Lower leg skin (tissue), 4 donors: ENCODE measurements at places on chromosomes 7 and 10. TPM values are rescaled to one million over a fixed set of nuclear protein-coding genes. Genes with fewer than 3 reads are reported as not detected.

Gene OPN1SW
- total RNA-seq: not detected

Gene ZNF248
- total RNA-seq: 7.1 TPM

Gene SEMA3E
- 4.0 TPM for total RNA-seq

Gene SPDYE9
- total RNA-seq: not detected

Gene MET
- total RNA-seq: 28.2 TPM

Gene BCL7B
- 66.2 TPM for total RNA-seq

DNA sequence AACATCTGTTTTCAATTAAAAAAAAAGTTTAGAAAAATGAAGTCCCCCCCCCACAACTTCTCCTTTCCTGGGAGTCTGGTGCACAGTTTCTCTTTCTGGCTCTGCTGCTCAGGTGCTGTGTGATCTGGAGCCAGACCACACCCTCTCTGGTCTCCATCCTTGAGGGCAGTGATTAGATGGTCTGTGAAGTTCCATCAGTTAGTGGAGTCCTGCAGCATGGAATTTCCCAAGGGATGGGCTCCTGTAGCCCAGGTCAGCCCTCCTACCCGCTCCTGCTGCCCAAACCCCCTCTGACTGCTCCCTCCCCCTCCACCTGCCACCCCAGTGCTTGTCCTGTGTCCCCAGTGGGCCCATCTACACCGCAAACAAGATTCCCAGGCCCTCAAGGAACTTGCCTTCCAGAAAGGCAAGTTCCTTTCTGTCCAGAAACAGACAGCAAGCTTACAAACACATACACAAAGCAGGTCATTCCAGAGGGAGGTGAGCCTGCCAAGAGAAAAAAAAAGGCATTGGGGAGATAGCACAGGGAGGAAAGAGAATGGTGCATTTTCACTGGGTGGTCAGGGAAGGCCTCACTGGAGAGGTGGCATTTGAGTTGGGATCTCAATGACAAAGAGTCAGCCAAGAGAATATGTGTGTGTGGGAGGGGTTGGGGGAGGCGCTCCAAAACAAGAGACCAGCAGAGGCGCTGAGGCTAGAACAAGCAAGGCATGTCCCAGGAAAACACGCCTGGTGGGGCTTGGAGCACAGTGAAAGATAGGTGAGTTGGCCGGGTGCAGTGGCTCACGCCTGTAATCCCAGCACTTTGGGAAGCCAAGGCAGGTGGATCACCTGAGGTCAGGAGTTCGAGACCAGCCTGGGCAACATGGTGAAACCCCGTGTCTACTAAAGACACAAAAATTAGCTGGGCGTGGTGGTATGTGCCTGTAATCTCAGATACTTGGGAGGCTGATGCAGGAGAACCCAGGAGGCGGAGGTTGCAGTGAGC lies 49.5 kb upstream of the SLC29A3 start:
- DNase-seq: no peak

- DNase-seq: no peak
These were observed 119.3 kb upstream of the PRKCQ start for GRCh38 chr10:6699336-6699735.

DNA sequence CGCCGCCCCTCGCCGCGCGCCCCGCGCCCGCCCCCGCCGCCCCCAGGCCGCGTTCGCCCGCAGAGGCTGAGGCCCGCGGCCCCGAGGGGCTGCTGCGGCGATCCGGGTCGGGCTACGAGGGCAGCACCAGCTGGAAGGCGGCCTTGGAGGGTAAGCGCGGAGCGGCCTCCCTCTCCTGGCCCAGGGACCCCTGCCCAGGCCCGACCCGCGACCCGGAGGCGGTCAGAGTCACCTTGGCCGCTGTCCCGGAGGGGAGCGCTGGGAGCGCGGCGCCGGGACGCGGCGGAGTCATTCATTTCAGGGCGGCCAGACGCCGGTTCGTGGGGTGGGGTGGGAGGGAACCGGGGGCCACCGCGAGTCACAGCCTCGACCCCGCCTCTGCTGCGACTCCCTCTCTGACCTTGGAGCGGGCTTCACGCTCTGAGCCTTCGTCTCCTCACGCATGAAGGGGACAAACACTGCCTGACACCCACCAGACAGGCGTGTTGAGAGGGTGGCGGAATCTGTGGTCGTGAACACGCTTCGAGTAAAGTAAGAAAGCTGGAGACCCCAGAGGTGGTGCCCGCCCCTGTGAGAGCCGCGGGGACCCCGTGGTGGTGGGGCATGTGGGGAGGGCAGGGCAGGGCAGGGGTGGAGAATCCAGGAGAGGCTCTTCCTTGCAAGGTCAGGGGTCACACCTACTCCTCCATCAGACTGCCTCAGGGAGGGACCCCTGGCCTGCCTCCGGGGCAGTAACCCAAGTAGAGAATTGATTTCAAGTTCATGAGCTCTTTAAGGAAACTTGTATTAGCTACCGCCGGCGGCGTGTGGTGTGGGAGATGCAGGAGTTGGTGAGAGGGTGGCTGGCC lies 707 bp downstream of the CLEC2L start:
- no peak for DNase-seq

DNA sequence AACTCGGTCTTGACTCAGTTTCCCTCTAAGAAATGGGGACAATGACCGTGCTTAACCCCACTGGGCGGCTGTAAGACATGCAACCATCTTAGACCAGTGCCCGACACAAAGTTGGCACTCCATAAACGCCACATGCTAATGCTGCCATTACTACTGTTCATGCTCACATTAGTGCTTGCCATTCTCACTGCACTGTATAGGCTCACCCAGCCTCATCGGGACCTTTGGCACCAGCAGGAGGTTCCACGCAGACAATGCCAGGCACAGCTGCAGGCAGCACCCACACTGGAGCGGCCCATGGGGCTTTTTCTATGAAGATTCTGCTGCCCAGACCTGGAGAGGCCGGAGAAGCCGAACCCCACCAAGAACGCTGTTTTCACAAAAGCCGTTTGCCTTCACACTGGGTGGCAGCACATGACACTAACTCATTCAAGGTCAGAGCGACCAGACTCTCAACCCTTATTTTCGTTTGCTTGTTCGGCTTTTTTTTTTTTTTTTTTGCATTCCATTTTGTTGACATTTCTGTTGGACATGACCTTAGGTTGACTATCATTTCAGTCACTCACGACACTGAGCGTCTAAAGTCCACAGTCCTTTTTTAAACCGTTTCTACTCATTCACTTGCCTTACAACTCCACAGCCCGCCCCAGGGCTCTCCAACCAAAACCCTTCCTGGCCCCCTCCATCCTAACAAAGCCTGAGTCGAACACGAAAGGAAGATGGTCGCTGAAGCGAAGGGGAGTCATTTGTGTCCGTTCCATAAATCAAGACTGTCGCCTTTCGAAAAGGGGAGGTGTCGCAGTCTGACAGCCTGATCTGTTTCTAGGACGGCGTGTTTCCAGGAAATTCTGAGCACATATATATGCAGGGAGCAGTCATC lies 124.4 kb upstream of the RNF32 start:
- no peak for DNase-seq

- no peak for DNase-seq
These were observed 29.4 kb downstream of the NUDT1 start for GRCh38 chr7:2271273-2272026.

DNA sequence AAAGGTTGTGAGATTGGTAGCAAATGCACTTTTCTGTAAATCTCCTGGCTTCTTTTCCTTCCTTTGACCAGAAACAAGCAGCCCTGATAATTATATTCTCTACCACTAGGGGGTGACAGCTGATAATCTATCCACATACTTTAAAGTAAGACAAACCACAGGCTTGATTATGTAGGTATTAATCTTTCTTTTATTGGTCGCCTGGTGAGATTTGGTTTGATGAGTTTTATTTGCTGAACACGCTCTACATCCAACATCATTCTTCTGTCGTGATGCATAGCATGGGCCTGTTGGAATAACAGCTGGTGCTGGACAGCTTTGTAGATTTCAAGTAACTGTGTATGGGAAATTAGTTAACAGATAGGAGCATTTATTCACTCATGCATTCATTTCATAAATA lies 63.5 kb downstream of the ZNF365 start:
- DNase-seq: no peak

GRCh38 chr10:48938990-48939536 lies 577 bp downstream of the LRRC18 start:
- no peak for DNase-seq

DNA sequence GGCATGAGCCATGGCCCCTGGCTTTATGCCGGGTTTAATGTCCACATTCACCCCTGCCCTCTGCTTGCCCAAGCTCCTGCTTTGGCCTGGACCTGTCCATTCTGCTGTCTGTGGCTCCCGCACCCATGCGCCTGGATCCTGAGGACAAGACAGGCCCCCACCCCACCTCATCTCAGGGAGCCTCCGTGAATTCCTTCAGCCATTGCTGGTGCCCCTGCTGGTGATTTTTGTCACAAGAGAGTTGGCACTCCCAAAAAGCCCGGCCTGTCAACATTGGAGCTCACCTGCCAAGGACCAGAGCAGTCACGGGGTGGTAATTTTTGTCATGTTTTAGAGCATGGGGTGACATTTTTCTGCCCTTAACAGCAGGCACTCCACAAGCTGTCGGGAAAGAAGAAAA lies 127.5 kb upstream of the PLXNA4 start:
- DNase-seq: no peak

- DNase-seq: peak; percentile 39
These were observed 3.4 kb downstream of the AOC1 start for GRCh38 chr7:150855476-150856302.

- no peak for DNase-seq
These were observed 827 bp upstream of the FASTK start for GRCh38 chr7:151081170-151082101.

DNA sequence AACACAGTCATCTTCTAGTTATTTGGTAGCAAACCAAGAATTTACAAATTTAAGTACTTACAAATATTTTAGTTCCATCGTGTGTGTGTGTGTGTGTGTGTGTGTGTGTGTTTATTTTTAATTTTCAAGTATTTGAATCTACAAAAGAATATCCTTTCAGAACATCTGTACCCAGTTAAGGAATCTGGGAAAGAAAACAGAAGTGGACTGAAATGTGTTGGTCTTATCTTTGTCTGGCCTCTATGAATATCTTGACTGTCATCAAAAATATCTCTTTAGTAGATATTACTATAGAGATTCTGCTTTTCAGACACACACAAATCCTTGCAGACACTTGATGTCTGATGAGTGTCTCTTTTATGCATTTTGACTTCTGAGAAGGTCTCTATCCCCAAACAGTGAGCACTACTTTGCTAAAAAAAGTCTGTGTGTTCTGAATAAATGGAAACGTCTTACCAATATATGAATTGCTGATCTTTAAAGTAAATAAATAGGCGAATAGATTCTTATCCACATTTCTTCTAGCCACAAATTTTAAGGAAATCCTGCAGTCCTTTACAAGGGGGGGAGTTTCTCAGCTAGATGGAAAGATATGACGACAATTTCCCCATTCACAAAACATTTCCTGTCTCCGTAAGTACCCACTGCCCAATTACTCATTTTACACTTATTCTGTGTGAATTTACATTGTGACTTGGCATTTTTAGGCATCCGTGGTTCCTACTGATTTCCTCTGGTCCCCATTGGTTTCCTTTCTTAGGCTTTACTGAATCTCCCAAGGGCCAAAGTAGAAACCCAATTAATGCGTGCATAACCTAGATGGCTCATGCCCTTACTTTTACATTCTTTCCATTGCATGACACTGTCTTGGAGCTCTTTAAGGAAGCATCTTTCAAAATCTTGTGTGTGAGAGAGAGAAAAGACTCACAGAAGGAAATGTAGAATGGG lies 36.0 kb downstream of the NRCAM start:
- no peak for DNase-seq

DNA sequence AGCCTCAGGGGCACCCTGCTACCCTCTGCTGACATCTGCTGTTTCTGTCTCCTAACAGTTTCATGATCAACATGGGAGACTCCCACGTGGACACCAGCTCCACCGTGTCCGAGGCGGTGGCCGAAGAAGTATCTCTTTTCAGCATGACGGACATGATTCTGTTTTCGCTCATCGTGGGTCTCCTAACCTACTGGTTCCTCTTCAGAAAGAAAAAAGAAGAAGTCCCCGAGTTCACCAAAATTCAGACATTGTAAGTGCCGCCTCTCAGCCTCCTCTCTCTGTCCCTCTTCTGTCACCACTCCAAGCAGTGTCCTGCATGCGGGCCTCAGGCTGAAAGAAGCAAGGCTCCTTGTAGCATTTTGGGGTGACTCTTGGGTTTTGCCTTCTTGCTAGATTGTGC lies 39.0 kb downstream of the POR start:
- DNase-seq: no peak

DNA sequence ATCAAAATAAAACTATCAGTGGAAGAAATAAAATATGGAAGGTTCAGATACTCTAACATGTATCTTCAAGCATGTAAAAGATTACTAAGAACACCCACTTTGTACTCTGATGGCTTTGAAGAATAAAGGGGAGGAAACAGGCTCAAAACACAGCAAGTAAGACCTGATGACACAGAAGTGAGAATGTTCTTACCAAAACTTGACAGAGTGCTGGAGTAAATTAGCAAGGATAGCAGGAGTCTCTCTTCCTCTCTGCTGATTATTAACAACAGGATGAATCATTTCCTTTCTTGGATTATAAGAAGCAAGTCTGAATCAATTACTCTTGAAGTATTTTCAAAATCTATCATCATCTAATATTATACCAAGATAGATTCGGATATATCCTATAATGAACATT lies 47.5 kb downstream of the GLI3 start:
- no peak for DNase-seq

- DNase-seq: peak; percentile 94
These were observed 945 bp upstream of the RHEB start for GRCh38 chr7:151520419-151521261.

DNA sequence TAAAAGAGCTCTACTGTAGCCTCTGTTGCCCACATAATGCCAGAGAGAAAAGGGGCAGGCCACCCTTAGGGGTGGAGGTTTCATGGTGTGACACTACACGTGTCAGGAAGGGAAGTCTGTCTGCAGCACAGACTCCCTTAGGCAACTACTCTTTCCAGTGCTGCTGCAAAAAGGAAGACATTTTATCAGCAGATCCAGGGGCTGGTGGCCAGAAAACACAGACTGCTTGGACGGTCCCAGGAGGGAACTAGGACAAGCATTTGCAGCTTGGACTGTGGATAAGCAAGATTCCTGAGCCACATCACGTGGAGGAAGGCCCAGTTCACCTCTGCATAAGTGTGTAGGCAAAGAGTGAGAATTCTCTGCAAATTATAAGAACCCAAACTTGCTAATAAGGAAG lies 220.8 kb downstream of the FANK1 start:
- no peak for DNase-seq

DNA sequence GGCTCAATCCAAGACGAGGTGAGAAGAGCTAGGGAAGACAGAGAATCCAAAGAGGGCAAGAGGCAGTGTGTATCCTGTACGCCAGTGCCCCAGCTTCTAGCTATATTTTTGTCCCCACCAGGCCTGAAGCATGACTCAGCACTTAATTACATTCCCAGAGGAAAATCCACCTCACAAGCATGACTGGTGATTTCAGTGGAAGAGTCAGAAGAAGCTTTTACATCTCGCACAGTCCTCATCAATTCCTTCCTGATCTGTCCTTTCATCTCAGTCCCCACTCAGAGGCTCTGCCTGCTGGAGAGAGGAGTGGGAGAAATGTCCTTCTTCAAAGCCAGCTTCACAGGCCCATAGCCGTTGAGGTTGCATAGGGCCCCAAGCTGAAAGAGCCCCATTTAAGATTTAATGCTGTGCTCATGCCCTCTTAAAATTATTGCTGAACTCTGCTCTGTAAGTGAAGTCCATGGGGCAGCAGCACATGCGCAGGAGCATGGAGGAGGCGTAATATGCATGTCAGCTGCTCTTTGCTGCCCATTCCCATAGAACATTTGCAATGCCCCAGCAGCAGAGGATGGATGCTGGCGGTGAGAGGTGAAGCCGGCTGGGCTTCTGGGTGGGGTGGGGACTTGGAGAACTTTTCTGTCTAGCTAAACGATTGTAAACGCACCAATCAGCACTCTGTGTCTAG lies 39.0 kb upstream of the AOAH start:
- no peak for DNase-seq
